ENCODE measurements at places on chromosomes 1 and 21.

DNA sequence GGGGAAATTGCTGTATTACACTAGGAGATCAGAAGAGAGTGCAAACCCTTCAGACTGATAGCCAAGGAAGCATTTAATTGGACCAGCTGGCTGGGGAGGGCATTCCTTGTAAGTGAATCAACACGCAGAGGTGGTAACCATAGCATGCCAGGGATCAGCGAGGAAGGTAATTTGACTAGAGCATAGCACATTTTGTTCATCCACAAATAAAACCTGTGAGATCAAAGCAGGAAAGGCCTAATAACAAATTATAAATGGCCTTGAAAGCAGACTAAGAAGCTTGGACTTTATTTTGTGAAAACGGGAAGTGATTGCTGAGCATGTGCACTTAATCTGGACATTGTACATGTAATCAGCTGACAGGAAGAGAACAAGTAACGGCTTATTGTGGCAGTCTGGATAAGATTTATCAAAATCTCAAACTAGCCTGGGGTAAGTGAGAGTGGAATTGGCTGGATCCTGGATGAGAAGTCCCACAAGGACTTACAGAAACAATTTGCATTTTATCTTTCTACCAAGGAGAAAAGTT lies 11.7 kb upstream of the CD55 start:
- DNase-seq: no peak

GRCh38 chr1:162347281-162347680 lies 29.4 kb downstream of the SPATA46 start:
- no peak for DNase-seq

- no peak for DNase-seq
Measured at GRCh38 chr1:226606311-226607267, 58.0 kb downstream of the STUM start.

DNA sequence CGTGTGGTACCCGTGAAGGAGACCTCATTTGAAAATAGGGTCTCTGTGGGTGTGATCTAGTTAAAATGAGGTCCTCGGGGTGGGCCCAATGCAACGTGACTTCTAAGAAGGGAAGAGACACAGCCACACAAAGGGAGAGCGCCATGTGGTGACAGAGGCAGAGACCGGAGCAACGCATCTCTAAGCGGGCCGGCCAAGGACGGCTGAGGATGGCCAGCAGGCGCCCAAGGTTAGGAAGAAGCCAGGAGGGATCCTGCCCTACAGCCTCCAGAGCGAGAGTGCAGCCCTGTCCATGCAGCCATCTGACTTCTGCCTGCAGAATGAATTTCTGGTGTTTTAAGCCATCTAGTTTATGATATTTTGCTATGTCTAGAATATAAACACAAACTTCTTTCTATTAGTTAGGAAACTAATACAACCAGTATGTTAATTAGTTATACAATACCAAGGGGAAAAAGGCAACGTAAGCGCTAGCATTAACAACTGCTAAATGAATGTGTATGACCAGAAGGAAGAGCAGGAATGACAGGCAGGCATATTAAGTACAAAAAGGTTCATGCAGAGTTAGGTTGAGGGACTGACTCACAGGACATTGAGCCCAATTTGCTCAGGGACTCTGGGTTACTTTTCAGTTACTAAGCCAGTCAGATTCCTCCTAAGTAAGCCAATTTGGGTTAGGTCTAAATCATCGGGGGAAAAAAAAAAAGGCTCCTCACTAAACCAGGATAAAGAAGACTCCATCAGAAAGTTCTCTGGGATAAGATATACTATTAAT lies 4.1 kb downstream of the CEP104 start:
- no peak for DNase-seq

DNA sequence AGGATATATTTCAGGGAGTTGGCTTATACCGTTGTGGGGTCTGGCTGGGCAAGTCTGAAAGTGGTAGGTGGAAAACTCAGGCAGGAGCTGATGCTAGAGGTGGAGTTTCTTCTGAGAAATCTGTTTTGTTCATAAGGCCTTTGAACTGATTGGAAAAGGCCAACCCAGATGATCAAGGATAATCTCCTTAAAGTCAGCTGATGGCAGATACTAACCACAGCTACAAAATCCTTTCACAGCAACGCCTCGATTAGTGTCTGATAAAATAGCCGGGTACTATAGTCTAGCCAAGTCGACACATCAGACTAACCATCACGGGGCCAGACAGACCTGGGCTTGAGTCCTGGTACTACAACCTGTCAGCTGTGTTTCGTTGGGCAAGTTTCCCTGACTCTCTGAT lies 21.4 kb downstream of the OPRD1 start:
- no peak for DNase-seq

DNA sequence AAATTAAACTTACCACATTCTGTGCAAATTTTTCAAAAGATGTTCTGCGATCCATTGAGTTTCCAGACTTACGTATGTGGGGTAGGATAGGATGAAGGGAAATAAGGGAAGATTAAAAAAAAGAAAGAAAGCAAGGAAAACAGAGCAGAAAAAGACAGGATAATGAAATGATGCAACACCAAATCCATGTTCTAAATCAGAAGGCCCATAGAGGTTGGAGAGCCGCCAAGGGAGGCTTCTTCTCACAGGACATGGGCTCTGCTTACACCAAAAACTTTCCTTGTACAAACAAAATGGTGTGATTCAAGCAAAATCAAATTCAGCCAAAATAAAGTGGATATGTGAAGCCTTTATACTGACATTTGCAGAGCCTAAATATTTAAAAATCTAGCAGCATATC lies 189.5 kb upstream of the GREM2 start:
- no peak for DNase-seq

- DNase-seq: no peak
Measured at GRCh38 chr1:210822932-210823331, 311.0 kb downstream of the KCNH1 start.

- DNase-seq: no peak
Measured at GRCh38 chr1:152962876-152963415, 7.5 kb upstream of the SPRR4 start.

DNA sequence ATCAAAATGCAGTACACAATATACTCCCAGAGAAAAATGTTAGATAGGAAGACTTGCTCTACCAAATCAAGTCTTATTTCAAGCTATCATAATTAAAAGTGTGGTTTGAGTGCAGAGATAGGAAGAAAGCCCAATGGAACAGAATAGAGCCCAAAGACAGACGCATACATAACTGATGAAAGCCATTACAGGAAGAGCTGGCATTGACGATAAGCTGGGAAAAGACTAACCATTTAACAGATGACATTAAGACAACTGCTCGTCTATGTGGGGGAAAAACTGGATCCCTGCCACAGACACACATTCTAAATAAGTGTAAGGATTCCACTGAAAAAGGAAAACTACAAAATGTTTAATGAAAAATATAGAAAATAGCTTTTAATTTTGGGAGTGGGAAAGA lies 85.5 kb downstream of the NGF start:
- DNase-seq: no peak

- DNase-seq: peak; percentile 64
Measured at GRCh38 chr1:7783178-7783711, 846 bp upstream of the PER3 start.

DNA sequence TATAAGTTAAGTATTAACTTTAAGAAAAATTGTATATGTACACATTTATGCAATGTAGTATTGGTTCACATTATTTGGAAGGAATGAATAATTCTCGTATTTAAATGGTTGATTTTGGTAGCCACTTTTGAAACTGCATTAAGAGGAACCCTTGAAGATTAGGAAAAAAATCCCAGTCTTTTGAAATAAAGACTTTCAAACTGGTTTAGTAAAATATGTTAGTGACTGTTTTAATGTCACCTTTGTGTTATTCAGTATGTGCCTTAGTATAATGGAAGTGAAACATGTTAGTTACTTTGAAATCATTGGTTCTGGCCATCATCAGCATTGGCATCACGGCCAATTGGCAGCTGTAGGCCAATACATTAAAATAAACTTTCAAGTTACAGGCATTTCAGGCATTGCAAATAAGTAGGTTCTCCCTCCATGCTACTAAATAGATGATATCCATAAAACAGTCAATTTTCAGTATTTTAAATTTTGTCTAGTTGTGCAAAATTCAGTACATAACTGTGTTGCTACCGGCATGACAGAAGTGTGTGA lies 4.4 kb downstream of the MIER1 start:
- DNase-seq: no peak

GRCh38 chr1:225921734-225922709 lies 2.0 kb downstream of the PYCR2 start:
- peak; percentile 94 for DNase-seq

DNA sequence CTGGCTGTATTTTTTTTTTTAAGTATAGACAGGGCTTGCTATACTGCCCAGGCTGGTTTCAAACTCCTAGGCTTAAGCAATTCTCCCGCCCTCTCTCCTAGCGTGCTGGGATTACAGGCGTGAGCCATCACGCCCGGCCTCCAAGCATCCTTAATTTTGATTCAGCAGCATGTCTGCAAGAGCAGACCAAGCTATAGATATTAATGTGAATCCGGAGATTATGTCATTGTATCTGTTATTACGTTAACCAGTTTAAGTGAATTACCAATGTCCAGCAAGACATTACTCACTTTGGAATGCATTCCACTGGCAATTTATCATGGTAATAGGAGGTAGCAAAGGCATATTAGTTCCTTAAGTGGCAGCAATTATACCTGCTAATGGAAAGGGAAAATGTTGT lies 179.7 kb downstream of the CHRM3 start:
- DNase-seq: no peak

DNA sequence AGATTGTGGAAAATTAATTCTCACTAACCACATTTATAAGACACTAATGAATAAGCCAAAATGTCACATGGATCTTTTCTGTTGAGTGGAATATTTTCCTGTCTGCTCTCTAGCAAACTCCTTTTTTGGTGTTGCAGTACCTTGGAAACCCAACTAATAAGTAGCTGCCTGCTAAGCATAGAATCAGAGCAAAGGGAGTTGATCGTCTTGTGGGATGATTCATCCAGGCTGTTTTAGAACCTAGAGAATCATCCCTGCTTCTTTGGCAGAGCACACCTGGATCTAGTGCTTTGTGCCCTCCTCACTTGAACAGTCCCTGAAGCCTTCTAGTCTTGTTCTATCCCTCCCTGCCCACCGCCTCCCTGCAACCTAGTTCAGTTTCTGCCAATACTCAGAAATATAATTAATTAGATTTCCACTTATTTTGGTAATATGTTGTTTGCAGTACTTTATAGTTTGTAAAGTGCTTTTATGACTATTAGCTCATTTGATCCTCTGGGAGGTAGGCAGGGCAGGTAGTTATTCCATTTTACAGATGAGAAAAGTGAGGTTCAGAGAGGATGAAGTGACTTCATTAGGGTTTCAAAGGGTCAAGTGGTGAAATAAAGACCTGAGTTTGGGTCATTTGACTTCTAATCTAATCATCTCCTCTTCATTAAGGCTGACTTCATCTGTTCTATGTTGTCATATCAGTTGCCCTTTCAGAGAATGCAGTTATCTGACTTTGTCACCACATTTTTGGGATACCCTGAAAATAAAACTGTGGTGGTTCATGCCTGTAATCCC lies 2.5 kb downstream of the AGO4 start:
- DNase-seq: no peak

GRCh38 chr1:151444783-151445177 lies 14.5 kb downstream of the POGZ start:
- DNase-seq: no peak

GRCh38 chr21:35737899-35738346 lies 322.4 kb downstream of the SETD4 start:
- DNase-seq: no peak

DNA sequence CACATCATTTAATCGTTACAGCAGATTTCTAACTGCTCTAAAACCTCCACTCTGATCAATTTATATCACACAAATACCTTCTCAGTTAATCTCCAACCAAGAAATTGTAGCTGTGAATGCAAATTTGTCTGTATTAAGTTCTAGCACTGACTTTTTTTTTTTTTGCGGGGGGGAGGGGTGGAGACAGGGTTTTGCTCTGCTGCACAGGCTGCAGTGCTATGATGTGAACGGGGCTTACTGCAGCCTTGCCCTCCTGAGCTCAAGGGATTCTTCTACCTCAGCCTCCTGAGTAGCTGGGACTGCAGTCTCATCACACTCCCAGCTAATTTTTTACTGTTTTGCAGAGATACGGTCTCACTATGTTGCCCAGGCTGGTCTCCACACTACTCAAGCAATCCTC lies 163.6 kb downstream of the RERE start:
- no peak for DNase-seq

GRCh38 chr1:27603309-27603680 lies 649 bp downstream of the AHDC1 start:
- no peak for DNase-seq

- no peak for DNase-seq
Measured at GRCh38 chr21:42144679-42145568, 73.8 kb downstream of the UMODL1 start.

- DNase-seq: no peak
Measured at GRCh38 chr1:156963621-156964020, 43.2 kb downstream of the LRRC71 start.

DNA sequence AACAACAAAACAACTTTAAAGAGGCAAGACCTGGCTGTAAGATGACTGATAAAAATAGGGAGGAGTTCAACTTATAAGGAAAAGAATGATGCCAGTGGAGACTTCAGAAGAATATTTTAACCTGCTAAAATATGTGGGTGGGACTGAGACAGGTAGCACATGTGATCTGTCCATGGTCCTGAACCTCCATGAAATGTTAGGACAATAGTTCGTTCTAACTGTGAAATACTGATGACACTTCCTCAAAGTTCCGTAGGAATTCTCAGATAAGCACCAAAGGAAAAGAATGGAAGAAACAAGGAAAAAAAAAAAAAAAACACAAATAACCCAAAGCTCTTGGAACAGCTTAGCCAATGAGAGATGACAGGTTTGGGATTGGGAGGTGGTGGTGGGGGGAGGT lies 44.7 kb downstream of the CDC42BPA start:
- DNase-seq: no peak

- no peak for DNase-seq
Measured at GRCh38 chr1:109750920-109751319, 10.1 kb upstream of the GSTM3 start.

Data from NCI-H345 (cell line).